ENCODE measurements at places on chromosomes 4 and X.

DNA sequence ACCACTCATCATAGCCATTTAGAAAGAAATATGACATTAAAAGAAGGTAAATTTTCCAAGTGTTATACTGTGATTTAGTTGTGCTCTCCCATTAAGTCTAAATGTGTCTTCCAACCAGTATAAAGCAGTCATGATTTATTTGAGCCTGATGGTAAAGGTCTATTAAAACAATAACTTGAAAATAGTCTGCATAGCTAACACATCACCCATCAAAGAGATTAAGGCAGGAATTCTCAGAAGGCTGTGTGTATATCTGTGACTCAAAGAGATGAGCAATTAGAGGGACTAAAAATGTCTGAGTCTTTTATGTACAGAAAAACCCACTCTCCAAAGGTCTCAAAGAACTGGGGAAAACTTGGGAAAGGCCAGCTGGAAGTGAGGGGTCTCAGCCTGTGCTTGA is 70.3 kb upstream of the IQCM start:
- peak; percentile 18 for DNase-seq

GRCh38 chrX:1316527-1316926 is 20.1 kb upstream of the IL3RA start:
- no peak for DNase-seq

GRCh38 chr4:30125868-30126267 is 594.3 kb upstream of the PCDH7 start:
- DNase-seq: no peak

- peak; percentile 10 for DNase-seq
These were observed 2248.1 kb downstream of the ARAP2 start for GRCh38 chr4:33996075-33996718.

- DNase-seq: no peak
These were observed 234.7 kb downstream of the OR13H1 start for GRCh38 chrX:131778269-131779218.

GRCh38 chrX:86148024-86148511 is at the start of gene DACH2:
Gene DACH2, plus strand, starts transcription at chrX:86148451.
- no peak for DNase-seq

DNA sequence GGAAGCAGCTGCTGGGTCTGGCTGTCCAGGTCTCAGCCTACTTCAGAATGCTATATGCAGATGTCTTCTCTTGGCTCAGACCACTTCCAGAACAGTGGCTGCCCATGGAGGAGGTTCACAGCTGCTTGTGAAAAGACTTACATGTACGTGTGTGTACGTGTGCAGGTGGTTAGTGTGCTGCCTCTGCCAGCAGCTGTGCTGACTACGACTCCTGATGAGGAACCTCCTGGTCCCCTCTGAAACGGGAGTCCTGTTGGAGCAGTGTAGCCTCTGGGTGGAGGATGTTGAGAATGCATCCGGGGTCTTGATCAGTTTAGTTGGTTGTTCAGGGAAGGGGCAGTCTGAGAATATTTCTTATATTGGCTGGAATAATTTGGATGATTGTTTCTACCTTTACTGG is 155.9 kb upstream of the WDR1 start:
- DNase-seq: no peak

DNA sequence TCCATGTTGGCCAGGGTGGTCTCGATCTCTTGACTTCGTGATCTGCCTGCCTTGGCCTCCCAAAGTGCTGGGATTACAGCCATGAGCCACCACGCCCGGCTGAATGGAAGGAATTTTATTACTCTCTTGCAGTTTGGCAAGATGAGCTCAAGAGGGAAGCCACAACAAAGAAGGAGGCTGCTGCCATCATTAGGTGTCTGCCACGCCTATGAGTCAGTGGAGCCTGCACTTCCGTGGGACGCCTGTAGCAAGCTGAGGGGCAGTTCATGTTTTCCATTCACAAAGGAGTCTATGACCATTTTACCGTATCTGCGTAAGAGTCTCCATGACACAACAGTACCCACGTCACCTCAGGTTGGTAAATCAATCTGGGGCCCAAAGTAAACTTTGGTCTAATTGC is 51.2 kb upstream of the CHRNA9 start:
- DNase-seq: no peak

DNA sequence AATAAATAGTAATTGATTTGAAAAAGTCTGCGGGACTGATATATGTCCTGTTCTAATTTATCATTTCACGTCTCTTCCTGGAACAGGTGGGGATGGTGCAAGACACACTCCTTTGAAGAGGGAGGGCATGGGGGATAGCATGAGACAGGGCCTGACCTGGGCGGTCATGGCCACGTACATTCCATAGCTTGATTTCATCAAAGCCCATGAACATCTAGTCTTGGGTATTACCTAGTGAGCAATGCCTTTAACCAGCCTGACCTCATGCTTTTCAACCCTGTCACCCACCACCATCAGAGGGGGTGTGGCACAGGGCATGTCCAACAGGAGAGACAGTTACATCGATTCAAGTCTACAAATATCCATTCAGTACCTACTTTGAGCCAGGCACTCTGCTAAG is 52.3 kb upstream of the HOPX start:
- DNase-seq: no peak

DNA sequence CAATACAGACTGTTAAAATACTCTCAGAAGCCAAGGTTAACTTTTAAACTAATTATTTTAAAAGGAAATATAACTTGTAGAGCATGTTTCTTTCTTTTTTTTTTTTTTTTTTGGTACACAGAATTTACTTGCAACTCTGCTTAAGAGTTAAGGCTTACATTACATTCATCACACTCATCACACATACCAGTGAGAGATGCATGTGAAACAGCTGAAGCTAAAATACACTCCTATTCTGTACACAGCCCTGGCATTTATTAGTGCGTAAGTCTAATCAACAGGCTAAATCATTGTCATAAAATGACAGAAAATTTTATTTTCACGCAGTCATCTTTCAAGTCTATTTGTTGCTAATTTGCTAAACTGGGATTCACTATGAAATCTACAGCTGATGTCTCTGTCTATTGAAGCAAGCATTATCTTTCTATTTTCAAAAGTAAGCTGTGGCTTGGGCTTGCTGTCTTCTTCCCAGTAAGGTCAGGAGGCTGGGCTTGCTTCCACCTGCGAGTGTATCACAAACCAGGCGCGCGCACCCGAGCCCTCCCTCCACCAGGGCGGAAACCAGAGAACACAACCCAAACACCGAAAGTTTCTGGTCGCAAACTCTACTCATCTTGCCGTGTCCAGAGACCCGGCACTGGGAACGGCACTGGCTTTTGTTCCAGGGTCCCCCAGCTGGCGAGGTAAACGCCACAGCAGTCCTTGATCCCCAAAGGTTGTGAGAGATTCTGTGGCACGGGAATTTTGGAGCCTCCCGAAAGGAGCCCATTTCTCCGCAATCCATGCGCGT is 3.9 kb downstream of the MAML3 start:
- no peak for DNase-seq

DNA sequence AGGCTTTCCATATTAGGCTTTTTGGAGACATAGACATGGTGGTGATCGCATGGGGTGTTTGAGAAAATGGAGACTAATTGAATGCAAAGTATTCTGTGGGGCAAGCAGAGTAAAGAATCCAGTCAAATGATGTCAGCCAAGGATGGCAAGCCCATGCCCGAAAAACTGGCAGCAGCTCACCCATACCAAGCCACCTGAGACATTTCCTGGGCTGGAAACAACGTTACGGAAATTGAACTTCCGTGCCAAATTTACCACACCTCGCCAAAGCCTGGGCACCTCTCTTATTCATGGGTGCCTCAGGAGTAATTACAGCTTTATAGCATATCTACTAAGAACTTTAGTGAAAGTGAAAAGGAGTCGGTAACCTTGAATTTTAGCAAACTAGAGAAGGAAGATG is 166.4 kb downstream of the CBR4 start:
- peak; percentile 48 for DNase-seq

GRCh38 chr4:18314731-18315130 is 293.2 kb upstream of the LCORL start:
- no peak for DNase-seq

GRCh38 chr4:77203380-77204197 is 46.6 kb downstream of the CCNG2 start:
- DNase-seq: peak; percentile 37

- no peak for DNase-seq
These were observed 45.5 kb downstream of the PRDM5 start for GRCh38 chr4:120877021-120877420.

DNA sequence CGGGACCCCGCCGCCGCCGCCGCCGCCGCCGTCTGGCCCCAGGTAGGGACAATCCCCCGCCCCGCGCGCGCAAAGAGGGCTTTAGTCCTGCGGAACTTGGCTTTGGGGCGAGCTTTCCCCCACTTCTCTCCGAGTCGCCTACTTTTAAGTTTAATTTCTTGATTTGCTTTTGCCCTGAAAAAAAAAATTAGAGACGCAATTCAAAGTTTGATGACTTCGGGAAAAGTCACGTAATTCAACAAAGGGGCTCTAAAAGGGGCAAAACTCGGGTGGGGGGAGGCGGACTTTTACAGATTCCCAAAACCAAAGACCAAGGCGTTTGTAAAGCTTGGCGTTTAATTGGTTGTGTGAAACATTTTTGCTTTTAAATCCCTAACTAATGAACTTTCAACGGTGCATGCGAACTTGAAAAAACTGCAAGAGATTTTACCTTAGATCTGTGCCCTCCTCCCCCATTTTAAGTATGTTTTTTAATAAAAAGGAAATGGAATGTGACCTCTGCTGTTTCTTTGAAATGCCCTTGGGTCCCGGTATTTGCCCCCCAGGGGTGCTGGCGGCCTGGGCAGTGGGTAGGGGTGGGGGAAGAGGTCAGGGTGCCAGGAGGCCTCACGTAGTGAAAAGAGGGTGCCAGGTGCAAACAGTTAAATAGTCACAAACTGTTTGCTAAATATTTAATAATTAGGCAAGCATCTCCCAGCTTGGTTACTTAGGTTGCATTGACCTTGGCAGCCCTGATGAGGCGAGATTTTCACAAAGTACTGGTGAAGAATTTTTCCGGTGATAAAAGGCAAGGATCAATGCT is 209.7 kb downstream of the NWD2 start:
- DNase-seq: no peak

DNA sequence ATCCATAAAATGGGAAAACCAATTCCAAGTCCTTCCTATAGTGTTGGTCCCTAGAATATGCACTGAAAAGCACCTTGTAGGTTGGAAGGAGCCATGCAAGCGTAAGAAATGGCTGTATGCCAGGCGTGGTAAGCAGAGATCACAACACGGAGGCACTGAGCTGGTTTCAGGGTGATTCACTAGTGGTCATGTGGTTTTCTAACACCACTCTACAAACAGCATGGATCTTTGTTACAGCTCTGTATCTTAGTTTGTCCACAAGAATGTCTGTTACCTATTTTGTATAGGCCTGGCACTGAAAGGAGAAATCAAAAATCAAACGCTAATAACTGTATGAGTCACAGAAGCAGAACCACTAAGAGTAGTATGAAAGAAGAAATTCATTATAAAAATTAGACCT is 71.9 kb downstream of the MAGEB17 start:
- peak; percentile 75 for DNase-seq

DNA sequence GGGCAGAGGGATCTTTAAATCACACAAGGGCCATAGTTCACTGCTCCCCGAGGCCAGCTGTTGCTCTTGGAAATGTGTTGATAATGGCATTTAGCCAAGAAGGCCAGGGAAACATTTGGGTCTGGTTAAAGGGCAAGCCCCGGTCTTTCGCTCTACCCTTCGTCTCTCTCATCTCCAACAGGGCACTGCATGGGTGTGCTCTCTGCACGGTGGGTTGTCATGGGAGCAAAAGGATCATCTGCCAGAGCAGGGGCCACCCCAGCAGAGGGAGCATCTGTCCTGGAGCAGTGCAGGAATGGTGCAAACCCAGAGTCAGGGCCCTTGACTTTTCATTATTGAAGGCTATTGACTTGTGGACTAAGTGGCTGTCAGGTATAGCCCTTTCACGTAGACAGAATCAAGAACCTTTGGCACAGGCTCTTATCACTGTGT is 22.7 kb upstream of the PGRMC2 start:
- DNase-seq: no peak

DNA sequence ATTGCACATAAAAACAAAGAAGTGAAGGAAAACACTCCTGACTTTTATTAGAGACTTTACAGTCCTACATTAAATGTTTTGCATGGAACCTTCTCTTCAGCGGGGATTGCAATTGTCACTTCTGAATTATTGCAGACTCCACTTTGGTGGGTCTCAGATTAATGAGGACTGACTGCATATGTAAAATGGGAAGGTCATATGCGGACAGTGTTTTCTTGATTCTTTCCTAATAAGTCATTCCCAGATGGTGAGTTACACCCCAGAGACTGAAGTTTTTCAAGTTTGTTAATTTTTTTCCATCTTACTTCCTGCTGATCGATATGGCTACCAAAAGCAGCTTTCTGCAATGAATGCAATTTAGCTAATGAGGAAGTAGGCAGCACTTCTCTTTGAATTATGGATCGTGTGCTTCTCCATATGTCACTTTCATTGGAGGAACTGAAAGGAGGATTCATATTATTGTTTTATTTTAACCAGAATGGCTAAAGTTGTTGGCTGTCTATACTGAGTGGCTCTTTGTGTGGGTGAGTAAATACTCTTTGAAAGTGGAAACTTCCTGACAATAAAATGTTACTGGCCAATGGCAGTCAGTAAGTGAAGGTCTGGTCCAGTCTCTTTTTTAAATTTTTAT is 119.3 kb upstream of the CLNK start:
- no peak for DNase-seq

DNA sequence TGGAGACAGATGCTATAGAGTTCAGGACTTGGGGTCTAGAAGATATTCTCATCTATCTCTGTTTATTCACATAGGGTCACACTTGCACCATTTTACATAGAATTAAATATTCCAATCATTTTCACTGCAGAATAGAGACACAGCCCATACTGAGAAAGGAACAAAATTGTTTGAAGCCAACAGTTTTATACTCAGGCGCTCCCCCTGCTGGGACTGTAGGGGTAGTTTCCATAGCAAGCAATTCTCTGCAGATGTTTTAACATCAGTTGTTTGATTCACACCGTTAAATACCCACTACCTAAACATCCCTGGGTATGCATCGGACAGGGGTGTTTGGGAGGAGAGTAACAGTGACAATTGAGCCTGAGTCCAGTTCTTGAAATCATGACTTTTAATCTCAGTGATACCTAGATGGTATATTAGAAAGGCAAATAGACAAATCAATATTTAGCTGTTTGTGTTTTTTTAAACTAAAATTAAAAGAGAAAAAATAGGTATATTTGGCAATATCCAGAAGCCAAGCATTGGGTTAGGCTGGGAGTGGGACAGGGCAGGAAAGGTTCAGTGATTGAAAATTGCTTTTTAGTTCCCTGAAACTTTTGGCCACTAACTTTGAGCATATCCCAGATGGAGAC is 33.8 kb downstream of the LONRF3 start:
- no peak for DNase-seq

DNA sequence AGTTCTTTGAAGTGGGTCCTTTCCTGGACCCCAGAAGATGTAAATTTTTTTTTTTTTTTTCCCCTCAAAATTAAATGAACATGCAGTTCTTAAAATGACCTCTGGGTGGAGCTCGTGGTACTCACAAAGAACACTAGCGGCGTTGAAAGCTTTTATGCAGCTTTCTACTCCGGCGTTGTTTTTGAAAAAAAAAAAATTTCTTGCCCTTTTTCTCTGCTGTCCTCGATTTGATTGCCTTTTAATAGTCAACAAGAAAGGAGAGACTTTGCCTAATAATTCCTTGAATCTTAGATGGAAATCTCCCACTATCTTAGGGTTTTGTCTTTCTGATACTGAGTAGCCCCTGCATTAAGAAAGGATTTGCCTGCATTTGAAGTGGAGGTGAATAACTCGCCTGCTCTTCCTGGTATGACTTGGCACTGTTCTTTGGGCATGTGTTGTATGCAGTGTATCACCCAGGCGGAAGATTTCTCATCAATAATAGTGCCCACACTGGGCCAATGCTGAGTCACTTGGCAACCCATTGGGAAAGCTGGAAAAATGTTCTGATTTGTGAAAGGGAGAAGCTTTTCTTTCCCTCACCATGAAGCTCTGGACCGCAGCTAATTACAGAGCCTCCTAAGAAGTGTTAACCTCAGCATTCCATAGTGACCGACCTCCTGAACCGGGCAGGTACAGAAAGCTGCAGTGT is 104.0 kb downstream of the PHEX start:
- DNase-seq: peak; percentile 68
